ENCODE measurements at places on chromosomes 3 and 15.

- DNase-seq: no peak
Measured at GRCh38 chr3:195794708-195795107, 17.0 kb downstream of the MUC4 start.

DNA sequence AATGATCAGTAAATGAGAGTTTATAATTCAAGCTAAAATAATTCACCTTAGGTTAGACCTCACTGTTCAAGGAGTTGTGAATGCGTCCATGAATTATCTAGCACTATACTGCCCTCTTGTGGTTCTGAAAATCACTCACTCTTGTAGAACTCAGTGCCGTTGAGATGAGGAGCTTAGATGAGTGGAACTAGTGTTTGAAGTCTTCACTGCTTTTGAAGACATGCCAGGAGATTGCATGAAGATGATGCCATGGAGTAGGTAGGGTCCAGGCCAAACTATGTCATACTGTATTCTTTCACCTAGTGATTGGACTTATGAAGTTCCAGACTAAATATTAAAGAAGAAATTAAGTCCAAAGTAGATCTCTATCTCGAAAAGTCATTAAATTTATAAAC, 28.8 kb downstream of the LYSMD4 start:
- DNase-seq: peak; percentile 90

DNA sequence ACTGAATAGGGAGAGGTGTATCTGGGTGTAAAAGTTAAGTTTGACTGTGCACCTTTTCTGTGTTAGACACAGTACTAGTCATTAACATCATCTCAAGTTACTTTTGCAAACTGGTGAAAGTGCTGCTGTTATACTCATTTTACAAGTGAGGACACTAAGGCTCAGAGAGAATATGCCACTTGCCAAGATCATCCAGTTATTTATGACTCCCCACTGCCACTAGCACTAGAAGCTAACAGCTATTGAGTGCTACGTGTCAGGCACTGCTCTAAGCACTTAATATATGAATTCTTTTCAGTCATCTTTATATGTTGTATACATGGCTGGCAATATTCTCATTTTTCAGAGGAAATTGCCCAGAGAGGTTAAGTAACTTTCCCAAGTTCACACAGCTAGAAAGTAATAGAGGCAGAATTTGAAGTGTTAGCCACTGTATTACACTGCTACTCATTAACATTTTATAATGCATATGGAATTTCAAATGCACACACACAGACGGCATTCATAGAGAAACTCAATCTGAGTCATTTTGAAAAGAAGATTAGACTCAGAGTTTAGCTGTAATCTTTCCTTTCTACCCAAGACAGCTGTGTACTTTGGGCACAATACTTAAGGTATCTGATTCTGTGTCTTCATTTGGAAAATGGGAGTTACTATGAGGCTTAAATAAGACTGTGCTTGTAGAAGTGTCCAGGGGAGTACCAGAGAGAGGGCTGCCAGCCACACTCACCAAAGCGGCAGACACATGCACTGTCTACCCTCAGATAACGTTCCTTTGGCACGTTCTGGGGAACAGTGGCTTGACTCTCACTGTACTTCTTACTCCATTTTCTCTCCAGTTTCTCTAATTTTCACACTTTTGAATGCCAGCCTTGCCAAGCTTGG, 1.3 kb upstream of the MASP1 start:
- no peak for DNase-seq

GRCh38 chr3:194212161-194212844, 76.4 kb downstream of the HES1 start:
- DNase-seq: no peak

- DNase-seq: no peak
Measured at GRCh38 chr15:54046093-54046492, 67.9 kb downstream of the UNC13C start.

- peak; percentile 17 for DNase-seq
Measured at GRCh38 chr3:52052831-52053306, 3.5 kb downstream of the DUSP7 start.

- DNase-seq: no peak
Measured at GRCh38 chr15:61974759-61975158, 85.5 kb downstream of the VPS13C start.

All from hematopoietic multipotent progenitor cell treated with erythropoietin and hydrocortisone succinate and interleukin-3 and kit ligand, for 17 days (in vitro differentiated cells).